ENCODE measurements at places on chromosomes 12 and 14.

DNA sequence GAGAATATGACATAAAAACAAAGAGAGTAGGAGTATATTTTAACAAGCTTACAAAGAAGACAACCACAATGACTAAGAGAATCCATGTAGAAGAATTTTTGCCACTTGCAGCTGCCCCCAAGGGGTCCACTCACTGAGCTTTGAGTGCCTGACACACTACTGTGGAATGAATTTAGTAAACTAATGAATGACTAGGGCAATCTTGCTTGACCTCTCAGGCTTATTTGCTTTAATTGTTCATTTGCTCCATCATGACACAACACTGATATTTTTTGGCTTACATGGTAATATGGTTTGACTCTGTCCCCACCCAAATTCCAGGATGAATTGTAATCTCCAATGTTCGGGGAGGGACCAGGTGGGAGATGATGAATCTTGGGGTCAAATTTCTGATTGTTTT lies 249.1 kb upstream of the FAR2 start:
- no peak for DNase-seq

GRCh38 chr14:58797010-58797429 lies 159.3 kb downstream of the DACT1 start:
- no peak for DNase-seq

DNA sequence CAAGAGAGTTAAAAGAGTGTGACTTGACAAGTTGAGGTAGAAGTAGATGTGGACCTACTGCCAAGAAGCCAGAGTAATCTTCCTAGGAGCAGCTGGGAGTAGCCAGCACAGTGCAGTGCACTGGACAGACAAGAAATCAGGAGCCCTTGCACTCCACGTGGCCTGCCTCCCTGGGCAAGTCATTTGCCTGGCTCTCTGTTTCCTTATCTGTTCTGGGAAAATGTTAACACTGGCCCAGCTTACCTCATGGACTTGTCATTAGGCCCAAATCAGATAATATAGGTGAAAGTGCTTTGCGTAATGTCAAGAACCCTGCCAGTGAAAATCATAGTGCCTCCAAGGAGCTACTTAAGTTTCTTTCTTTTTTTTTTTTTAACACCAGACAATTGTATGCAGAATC lies 19.2 kb downstream of the SLC7A8 start:
- no peak for DNase-seq

DNA sequence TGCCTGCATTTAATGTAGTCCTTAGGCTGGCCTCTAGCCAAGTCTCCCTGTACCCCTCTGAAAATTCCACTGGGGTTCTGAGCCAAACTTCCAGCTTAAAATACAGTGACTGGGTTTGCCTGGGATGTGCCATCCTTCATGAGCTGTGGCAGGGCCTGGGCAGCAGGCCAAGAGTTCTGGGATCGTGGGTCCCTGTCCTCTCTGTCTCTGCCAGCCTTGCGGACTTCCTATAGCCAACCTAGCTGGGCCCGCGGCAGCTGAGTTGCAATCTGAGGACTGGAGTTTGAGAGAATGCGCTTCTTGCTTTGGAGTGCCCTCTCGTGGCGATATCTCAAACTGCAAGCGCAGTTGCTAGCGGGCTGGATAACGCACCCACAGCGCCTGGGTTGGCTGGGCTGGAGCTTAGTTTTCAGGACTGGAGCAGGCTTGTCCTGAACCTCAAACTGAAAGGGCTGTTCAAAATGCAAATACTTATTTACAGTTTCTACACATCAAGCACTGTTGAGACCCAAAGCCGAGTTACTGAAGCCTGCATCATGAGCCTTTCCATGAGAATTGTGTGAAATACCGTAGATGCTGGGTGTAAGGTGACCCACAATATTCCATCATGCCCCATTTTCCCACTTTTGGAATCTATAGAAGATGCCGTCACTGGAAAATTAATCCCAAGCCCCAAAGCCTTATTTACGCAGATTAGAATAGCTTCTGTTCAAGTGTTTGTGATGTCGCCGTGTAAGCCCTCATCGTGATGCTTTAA lies 7.3 kb upstream of the IFI27L2 start:
- peak; percentile 67 for DNase-seq

- DNase-seq, result no peak
Measured at GRCh38 chr12:70948976-70949336, 28.4 kb upstream of the PTPRR start.

- no peak for DNase-seq
Measured at GRCh38 chr12:38411426-38411825, 94.9 kb downstream of the ALG10B start.

- no peak for DNase-seq
Measured at GRCh38 chr14:31944256-31945073, 132.6 kb upstream of the ARHGAP5 start.

GRCh38 chr14:37594238-37594970 lies 645 bp downstream of the FOXA1 start:
- no peak for DNase-seq

GRCh38 chr14:92670160-92670559 lies 78.3 kb downstream of the LGMN start:
- DNase-seq, result no peak

DNA sequence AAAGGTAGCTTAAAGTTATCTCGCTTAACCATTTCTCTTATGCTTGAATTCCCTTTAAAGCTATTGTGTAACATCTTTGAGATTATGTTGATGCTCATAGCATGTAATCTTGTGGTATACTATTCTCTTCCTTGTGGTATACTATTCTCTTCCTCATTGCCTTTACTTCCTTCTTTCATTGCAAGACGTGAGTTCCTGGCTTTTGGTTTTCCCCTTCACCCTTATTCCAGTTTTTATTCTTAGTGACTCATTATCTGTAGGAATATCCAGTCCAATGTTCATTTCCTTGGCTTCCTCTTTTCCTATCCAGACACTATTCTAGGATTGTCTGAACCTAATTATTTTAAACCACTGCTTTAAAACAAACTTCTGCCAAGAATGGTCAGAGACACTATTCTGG lies 564.0 kb downstream of the CCER1 start:
- DNase-seq, result no peak

- no peak for DNase-seq
Measured at GRCh38 chr14:63478010-63478409, 65.2 kb downstream of the PPP2R5E start.

- DNase-seq, result no peak
Measured at GRCh38 chr14:82449926-82450468, 916.3 kb upstream of the SEL1L start.

- DNase-seq, result no peak
Measured at GRCh38 chr12:59086126-59086525, 165.8 kb upstream of the LRIG3 start.

- DNase-seq, result no peak
Measured at GRCh38 chr12:64110864-64111263, 111.2 kb downstream of the KICS2 start.

DNA sequence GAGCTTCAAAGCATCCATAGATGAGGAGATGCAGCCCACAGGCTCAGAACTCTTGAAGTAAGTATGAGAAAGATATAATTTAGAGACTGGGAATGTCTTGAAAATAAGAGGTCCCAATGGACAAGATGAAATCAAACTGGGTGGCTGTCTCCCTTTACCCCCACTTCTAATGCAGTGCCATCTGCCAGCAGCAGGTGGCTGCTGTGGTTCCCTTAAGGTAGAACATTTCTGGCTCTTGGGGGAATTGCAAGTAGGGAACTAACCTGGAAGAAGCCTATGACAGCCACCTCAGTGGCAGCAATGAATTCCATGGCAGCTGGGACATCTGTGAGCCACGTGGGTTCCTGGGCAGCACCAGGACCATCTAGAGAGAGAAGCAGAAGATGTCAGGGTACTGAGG lies 648 bp downstream of the ERP27 start:
- no peak for DNase-seq

DNA sequence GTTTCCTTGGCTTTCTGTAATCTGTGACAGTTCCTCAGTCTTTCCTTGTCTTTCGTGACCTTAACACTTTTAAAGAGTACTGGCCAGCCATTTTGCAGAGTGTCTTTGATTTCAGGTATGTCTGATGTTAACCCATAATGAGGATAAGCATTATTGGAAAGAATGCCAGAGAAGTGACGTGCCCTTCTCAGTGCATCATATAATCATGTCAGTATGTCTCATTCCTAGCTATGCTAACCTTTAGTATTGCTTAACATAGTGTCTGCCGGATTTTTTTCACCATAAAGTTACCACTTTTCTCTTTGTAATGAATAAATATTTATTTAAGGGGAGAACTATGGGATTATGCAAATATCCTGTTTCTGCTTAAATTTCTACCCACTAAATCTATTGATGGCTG lies 28.5 kb downstream of the RERG start:
- DNase-seq, result no peak

GRCh38 chr14:33996462-33996861 lies 45.6 kb upstream of the EGLN3 start:
- DNase-seq, result no peak

- no peak for DNase-seq
Measured at GRCh38 chr14:31241450-31242114, 34.0 kb upstream of the HECTD1 start.

DNA sequence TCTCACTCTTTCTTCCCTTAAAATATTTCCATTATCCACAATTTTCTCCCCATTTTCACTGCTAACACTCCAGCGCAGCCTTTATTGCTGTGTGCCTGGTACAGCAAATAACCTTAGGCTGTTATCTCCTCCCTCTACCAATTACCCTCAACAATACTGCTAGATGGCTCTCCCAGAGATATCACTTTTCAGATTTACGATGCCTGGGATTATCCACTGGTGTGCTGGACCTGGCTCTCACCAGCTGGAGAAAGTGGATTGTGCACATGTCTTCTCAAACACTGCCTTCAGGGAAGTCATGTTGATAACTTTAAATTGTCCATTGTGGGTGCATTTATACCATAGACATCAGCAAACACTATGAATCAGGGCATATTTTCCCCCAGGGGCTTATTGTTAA lies 101.9 kb upstream of the ADAMTS20 start:
- DNase-seq, result no peak

DNA sequence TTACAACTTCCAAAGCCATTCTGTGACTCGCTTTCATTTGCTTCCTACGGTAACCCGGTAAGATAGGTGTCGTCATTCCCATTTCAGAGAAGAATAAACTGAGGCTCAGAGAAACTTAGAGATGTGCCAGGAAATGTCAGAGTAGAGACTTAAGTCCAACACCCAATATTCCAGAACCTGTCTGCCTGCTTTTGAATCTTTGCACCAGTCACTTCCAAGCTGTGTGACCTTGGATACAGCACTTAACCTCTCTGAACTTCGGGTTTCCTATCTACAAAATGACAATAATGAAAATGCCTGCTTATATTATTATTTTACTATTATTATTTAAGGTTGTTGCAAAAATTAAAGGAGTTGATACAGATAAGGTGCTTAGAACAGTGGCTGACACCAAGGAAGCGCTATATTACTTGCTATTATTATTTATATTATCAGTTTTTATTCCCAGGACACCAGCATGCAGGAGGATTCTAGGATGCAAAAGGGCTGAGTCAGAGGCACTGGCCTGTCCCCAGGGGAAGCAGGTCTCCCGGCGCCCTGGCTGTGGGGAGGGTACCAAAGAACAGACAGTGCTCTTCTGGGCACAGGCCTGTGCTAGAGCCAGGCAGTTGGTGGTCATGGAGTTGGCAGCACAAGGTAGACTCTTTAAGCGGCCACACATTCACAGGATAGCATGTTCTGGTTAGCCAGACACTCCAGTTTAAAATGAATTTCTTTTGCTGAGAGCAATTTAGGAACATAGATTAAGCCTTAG lies 5.4 kb downstream of the HSPB8 start:
- no peak for DNase-seq

DNA sequence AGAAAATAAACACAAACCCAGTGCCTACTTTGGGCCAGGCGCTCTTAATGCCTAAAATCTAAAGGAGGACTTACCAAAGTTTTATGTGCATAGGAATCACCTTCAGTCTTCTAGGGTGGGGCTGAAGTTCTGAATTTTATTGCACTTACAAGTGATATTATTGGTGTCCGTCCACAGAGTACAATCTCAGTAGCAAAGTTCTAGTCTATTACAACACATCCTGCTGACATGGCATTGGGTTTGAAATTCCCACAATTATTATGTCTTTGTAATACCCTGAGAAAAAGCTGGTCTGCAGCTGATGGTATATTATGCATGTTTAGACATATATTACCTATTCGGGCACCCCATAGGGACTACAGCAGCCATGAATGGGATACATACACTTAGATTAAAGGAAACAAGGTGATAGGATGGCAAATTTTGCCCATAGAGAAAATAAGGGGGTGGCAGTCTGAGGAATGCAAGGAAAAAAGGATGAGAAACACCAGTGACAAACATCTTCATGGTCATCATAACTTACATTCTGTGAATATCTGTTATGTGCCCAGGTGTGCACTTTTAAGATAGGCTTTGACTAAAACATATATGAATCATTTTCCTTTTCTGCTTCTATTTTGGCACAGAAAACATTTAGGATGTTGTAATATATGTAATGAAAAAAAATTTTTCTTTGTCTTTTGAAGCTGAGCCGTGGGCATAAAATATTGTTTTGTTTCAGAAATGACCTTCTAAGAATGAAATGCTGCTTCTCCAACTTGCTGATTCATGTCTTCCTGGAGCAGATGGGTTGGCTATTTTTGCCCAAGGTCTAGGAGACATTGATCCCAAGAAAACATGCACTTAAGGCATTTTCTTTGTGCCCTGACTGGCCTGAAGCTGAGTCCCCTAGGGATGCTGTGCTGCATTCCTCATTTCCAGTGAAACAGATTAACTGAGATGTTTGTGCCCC lies 27.2 kb upstream of the ALG10 start:
- DNase-seq, result no peak

- DNase-seq, result no peak
Measured at GRCh38 chr12:48165089-48165981, 8.0 kb upstream of the ASB8 start.

DNA sequence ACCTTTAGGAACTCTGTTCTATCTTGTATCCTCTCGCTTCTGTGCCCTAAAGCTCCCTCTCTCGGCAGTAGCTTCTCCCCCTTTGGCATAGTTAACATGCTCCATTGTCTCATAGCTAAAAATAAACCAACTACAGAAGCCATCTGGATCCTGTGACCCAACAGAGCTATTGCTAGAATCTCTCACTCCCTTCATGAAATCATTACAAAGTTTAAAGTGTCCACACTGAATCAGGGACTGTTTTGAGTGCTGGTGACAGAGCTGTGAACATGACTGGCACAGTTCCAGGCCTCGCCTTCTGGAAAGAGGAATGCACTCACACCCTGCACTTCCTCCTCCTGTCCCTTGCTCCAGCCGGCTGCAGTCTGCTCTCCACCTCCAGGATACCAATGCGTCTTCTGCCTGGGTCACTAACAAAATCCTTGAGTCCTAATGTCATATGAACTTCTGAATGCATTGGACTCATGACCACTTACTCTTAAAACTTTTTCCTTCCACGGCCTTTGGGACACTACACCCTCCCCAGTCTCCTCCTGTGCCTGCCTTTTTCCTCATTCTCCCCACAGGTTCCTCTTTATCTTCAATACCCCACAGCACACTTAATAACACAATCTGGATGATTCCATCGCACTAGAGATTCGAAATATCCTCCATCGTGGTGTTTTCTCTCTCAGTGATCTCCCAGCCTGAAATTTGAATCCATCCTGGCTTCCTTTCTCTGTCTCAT lies 13.2 kb downstream of the PLBD1 start:
- DNase-seq, result no peak

- no peak for DNase-seq
Measured at GRCh38 chr14:54828037-54828436, 74.6 kb downstream of the GCH1 start.

- DNase-seq, result no peak
Measured at GRCh38 chr14:93788543-93789227, 400 bp upstream of the PRIMA1 start.
